ENCODE measurements at places on chromosomes 3 and 15.

DNA sequence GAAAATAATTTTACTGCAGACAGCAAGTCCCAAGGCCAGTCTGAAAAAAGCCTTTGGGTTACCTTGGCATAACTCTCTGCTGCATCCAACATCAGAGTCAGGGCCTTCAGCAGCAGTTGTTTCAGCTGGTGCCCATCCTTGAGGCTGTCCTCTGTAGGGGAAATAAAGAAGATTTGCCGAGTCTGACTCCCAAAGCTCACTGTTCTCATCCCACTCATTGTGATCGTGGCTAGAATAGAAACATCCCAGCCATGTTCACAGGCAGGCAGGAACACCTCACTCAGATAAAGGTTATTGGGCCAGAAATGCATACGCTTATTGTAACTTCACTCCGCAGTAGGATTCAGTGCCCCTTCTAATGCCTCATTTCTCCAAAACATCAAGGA, 29.2 kb downstream of the EIF3J start:
- H3K36me3 ChIP-seq: peaks cover 94% of the 10 kb centered on the region
- H3K4me3 ChIP-seq: no peak overlapping the region
- H3K27ac ChIP-seq: peak overlapping the region; percentile 22
- no peaks in the 10 kb centered on the region for H3K27me3 ChIP-seq

DNA sequence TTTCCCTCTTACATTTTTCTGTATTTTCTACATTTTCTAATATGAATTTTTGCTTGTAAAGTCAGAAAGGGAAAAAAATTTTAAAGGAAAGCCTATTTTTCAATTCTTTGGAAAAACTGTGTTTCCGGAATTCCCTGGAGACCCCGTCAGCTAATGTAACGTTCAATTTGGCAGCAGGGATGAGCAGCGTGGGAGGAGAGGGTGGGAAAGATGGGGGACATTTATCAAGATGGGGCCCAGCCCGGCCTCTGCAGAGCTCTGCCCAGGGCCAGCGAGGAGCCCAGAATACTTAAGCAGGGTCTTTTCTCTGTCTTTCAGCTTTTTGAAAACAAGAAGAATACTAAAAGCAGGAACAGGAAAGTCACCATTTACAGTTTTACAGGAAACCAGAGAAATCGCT, 129.0 kb downstream of the LRRK1 start:
- no peak overlapping the region for H3K27ac ChIP-seq
- no peaks in the 10 kb centered on the region for H3K36me3 ChIP-seq
- H3K4me3 ChIP-seq: no peak overlapping the region
- DNase-seq: no peak

- peaks cover 10% of the 10 kb centered on the region for H3K4me1 ChIP-seq
- no peaks in the 10 kb centered on the region for H3K27me3 ChIP-seq
- peaks cover 30% of the 10 kb centered on the region for H3K36me3 ChIP-seq
- H3K4me3 ChIP-seq: no peak overlapping the region
- no peak for DNase-seq
- peak overlapping the region; percentile 31 for H3K27ac ChIP-seq
These were observed 56.3 kb upstream of the RPL32 start for GRCh38 chr3:12897381-12898289.

DNA sequence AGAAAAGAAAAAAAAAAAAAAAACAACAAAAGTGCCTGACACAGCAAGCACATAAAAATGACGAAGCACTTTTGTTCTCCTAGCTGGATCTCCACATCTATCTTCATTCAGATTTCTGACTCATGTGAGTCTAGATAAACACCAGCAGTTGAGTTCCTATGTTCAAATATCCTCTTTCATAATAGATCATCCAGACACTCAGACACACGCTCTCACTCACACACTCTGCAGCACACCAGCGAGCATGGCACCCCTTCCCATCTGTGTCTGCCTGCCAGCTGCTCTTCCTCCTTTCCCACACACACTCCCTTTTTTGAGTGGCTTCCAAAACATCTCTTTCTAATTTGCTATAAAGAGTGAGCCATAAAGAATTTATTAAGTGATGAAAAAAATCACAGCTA, 19.8 kb upstream of the CELF6 start:
- no peaks in the 10 kb centered on the region for H3K4me1 ChIP-seq
- DNase-seq: no peak
- no peak overlapping the region for H3K27ac ChIP-seq
- peaks cover 53% of the 10 kb centered on the region for H3K36me3 ChIP-seq
- no peak overlapping the region for H3K4me3 ChIP-seq
- no peaks in the 10 kb centered on the region for H3K27me3 ChIP-seq

- no peaks in the 10 kb centered on the region for H3K36me3 ChIP-seq
- peaks cover 8% of the 10 kb centered on the region for H3K4me1 ChIP-seq
- no peak overlapping the region for H3K27ac ChIP-seq
These were observed 453.9 kb upstream of the MDFIC2 start for GRCh38 chr3:70766301-70766700.

DNA sequence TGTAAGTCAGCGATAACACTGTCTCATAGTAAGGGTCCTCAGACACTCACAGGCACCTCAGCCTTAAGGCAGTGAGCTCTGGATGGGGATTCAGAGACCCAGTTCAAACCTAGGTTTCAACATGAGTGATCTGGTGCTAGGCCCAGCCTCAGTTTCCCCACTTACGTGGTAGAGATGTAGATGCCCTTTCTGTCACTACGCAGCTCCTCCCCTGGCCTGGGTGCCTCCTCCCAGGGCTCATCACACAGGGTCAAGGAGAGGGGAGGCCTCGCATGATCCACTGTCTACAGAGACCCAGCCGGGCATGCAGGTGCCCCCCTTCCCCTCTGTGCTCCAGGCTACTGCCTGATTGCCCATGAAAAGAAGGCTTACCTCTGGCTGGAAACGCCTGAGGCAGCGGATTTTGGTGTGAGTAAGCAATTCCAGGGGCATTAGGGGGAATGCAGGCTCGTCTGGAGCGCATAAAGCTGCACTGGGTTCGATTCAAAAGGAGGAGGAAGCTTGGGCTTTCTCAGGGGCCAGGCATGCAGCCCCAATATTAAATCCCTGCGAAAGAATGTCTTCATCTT, 69.8 kb upstream of the ANKRD34C start:
- H3K4me3 ChIP-seq: no peak overlapping the region
- H3K36me3 ChIP-seq: no peaks in the 10 kb centered on the region
- no peak overlapping the region for H3K27ac ChIP-seq

DNA sequence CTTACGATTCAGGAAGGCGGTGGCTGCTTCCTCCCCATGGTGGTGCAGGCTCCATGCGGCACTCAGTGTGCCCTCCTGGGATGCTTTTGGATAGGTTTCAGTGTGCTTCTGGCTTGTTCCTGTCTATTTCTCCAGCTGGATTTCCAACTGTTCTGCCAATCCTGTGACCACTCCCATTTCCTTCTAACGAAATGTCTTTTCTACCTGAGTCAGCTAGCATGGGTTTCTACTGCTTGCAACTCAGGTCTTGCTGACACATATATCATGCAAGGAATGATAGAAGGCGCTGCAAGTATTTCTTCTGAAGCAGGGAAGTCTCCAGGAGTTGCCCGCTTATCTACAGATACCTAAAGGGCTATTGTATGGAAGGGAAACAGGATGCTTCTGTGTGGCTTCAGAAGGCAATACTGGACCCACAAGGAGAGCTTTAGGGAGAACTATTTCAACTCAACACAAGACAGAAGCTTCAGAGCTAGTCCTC, 244.4 kb downstream of the OPA1 start:
- H3K27me3 ChIP-seq: peaks cover 57% of the 10 kb centered on the region
- H3K27ac ChIP-seq: no peak overlapping the region
- H3K4me3 ChIP-seq: no peak overlapping the region
- H3K36me3 ChIP-seq: no peaks in the 10 kb centered on the region
- no peak for DNase-seq

- DNase-seq: peak; percentile 15
- H3K27me3 ChIP-seq: no peaks in the 10 kb centered on the region
- H3K4me3 ChIP-seq: no peak overlapping the region
- no peaks in the 10 kb centered on the region for H3K36me3 ChIP-seq
- H3K4me1 ChIP-seq: peaks cover 12% of the 10 kb centered on the region
These were observed 241.6 kb downstream of the UACA start for GRCh38 chr15:70521576-70522322.

GRCh38 chr3:99818818-99819217, 1.2 kb downstream of the CMSS1 start:
- H3K27ac ChIP-seq: peak overlapping the region; percentile 98
- no peak for DNase-seq
- peak overlapping the region; percentile 92 for H3K4me3 ChIP-seq
- peaks cover 53% of the 10 kb centered on the region for H3K4me1 ChIP-seq

DNA sequence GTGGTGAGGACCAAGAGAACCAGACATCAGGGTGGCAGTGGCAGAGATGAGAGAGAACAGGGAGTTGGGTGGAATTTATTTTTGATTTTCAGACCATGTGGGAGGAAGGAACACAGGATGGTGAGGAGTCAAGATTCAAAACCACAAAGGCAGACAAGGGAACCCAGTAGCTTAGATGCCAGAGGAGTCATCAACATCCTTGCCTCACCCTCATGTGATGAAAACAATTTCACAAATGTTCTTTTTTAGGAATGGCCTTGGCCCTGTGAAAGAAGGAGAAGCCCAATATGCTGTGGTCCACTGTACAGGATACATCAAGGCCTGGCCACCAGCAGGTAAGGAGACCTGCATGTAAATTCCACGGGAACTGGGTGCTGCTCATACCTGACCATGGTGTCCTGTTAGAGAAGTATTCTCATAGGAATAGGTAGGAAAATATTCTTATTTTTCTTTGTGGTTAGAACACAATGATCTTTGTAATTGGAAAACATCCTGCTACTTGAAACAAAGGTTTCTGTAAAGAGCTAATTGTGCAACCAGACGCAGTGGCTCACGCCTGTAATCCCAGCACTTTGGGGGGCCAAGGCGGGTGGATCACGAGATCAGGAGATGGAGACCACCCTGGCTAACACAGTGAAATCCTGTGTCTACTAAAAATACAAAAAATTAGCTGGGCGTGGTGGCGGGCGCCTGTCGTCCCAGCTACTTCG, 110.0 kb downstream of the ARNT2 start:
- H3K4me3 ChIP-seq: no peak overlapping the region
- no peak for DNase-seq
- peaks cover 10% of the 10 kb centered on the region for H3K4me1 ChIP-seq
- peaks cover 7% of the 10 kb centered on the region for H3K27me3 ChIP-seq
- no peak overlapping the region for H3K27ac ChIP-seq
